ENCODE measurements at places on chromosomes 7 and 10.

- DNase-seq, result no peak
These were observed 13.0 kb upstream of the ACBD5 start for GRCh38 chr10:27253576-27253975.

DNA sequence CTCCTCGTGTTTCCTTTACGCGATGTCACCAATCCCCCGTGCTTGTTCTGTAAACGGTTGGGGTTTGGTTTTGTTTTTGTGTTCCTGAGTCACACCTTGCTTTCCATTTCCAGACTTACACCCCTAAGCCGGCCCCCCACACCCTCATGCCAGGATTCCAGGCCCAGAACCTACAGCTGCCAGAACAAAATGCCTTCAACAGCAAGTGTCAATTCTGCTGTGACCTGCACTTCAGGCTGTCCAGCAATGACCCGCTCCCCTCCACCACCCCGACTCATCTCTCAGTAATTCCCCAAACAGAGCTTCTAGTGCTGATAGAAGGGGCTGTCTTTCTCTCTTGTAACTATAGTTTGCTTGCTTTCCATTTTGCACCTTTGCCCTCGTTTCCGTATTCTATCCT lies 722.1 kb upstream of the CELF2 start:
- no peak for DNase-seq

GRCh38 chr10:113044016-113044755 lies 94.1 kb downstream of the TCF7L2 start:
- no peak for DNase-seq

- DNase-seq, result no peak
These were observed 95.6 kb downstream of the SNX13 start for GRCh38 chr7:17844514-17845196.

DNA sequence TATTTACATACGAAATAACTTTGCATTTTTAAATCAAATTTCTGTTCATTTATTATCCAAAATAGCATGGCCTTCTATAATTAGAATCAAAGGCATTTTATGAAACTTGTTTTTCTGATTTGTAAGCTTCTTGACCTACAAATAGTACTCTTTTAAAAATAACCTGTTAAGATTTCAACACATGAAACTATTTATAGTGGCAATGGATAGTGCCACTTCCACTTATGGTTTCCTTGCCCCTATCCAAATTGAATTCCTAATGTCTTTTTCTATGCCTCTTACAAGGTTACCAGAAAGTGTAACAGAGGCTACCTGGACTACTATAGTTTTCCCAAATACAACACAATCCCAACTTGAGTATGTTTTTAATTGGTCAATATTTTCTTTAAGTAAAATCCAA lies 263.5 kb downstream of the SEMA3D start:
- no peak for DNase-seq

All from effector memory CD8-positive, alpha-beta T cell (primary cell).